ENCODE measurements at places on chromosomes 11 and 22. TPM values are rescaled to one million over a fixed set of nuclear protein-coding genes. Genes with fewer than 3 reads are reported as not detected.

The CLCF1 gene
- 11.2 TPM for total RNA-seq

The EHF gene
- total RNA-seq, result not detected

The KRTAP5-9 gene
- not detected for total RNA-seq

The ARHGAP8 gene
- not detected for total RNA-seq

The JAML gene
- not detected for total RNA-seq

The MPST gene
- total RNA-seq, result 124 TPM
